ENCODE measurements at places on chromosomes 13 and 19.

DNA sequence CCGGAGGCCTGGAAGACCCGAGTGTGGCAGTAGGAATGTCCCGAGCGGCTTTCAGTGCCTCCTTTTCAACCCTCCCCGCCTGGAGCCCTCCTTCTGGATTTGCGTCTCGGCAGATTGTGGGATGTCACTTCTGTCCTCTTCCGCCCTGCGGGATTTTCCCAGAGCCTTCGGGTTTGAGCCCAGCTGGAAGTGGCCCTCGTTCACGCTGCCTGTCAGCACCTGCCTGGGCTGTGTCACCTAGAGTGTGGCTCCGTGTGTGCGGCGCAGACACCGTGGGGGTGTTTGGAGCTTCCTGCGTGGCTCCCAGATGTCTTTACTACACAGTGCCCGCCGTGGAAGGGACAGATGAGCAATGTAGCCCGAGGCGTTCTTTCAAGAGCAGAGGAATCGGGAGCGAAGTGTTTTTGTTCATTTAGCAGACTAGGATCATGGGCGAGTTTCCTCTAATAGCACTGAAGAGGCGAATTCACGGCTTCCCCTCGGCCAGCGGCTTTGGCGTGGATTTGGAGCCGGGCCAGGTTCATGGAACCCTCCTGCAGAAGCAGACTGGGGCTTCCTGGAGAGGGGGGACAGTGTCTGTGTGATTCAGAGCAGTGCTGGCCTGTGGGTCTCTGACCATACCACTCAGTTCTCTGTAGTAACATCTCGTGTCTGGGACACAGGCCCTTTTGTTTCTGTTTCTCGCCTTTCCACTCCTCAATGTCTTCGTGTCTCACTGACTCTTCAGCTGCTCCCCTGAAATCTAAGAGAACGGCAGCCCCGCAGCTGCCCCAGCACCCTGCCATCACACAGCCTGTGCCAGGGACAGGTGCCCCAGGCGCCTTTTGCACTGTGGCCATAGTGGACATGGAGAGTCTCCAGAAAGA lies 68.0 kb downstream of the KDM4B start:
- DNase-seq: peak; percentile 74

DNA sequence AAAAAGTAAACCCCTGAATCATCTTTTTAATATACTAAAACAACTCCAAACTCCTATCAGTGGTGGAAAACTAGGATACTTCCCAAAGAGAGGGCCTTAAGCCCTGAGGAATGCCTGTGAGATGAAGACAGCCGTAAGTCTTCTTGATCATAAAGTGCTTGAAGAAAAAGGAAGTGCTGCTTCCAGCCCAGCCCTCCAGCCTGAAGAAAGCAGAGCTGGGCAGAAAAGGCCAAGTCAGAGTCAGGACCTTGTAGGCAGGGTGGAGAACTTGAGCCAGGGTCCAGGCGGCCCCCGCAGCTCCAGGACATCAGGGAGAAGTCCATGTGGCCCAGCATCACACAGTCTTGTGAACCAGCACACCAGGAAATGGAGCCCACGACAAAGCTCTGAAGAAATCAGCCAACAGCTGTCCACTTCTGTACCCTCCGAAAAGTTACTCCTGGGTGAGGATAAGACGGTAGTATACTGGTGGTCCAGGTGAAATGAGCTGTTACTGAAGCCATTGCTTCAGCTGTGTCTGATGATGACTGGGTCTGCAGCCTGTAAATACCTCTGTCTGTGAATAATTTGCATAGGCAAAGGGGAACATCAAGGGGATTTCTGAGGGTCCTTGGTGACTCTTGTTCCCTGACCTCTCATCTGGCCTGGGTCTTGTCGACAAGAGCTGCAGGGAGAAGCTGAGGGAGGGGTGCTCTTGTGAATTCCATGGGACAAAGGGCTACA lies 18.7 kb upstream of the CRYL1 start:
- DNase-seq: no peak

- peak; percentile 4 for DNase-seq
Measured at GRCh38 chr19:34556488-34556887, 74.9 kb downstream of the WTIP start.

- peak; percentile 54 for DNase-seq
Measured at GRCh38 chr19:22882797-22883196, 50.7 kb downstream of the ZNF723 start.

All from iris pigment epithelial cell (primary cell).